ENCODE measurements at places on chromosomes 12 and 14.

GRCh38 chr12:48084841-48085460 lies 20.9 kb downstream of the SENP1 start:
- no peak for DNase-seq

DNA sequence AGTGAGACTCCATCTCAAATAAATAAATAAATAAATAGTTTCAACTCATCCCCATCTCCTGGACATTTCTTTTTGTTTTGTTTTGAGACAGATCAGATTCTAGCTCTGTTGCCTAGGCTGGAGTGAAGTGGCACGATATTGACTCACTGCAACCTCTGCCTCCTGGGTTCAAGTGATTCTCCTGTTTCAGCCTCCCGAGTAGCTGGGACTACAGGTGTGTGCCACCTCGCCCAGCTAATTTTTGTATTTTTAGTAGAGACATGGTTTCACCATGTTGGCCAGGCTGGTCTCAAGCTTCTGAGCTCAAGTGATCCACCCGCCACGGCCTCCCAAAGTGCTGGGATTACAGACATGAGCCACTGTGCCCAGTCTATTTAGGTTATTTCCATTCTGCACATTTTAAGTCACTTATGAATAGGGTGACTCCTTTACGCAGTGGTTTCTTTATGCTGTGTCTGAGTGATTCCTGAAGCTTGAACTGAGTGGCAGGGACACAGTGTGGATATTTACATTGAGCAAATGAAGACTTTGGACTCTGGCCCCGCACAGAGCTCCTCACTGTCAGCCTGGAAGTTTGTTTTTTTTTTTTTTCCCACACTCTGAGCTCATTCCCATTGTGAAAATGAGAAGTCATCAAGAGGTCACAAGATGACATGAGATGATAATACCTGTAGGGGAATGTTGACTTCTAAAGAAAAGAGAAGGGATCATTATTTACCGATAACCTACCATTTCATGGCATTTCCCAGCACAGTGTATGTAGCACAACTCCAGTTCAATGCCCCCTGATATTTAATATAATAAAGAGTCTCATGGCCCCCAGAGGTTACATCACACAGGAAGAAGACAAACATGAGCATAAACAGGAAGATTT lies 72.6 kb downstream of the TBX3 start:
- no peak for DNase-seq

DNA sequence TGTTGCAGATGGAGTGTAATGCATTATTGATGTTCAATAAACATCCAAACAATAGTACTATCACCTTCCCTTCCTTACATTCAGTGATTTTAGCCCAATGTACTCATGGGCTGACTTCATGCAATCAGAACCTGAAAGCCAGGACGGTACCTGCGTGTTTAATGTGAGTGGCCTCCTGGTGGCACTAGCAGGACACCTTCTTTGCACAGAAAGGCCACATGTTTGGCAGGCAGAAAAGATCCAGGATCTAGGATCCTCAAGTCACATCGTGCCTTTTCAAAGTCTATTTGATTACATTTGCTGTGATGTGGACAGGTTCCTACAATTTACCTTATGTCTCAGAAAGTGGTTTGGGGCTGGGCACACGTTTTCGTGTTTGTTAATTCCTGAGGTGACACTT lies 82.9 kb downstream of the NEDD1 start:
- no peak for DNase-seq

DNA sequence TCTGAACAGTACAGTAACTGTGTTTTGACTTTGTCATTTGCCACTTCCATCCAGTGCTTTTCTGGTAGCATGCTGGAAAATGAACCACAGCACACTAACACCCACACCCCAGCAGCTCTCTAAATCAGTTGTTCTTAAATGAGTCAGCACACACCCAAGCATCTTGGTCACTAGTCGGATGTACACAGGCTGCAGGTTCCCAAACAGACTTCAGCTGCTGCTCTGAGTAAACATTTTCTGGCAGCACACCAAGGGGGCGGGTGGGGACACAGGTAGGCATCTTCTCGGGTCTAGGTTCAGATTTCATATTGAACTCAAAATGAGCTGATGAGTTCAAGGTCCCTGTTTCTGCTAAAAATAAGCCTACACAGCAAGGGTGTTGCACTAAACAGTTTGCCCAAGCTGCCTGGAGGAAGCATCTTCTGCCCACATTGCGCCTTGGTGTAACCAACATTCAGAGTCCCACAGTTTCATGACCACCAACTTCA lies 39.8 kb downstream of the IFNG start:
- no peak for DNase-seq

- DNase-seq = no peak
Measured at GRCh38 chr12:42652048-42652447, 62.5 kb upstream of the PRICKLE1 start.

DNA sequence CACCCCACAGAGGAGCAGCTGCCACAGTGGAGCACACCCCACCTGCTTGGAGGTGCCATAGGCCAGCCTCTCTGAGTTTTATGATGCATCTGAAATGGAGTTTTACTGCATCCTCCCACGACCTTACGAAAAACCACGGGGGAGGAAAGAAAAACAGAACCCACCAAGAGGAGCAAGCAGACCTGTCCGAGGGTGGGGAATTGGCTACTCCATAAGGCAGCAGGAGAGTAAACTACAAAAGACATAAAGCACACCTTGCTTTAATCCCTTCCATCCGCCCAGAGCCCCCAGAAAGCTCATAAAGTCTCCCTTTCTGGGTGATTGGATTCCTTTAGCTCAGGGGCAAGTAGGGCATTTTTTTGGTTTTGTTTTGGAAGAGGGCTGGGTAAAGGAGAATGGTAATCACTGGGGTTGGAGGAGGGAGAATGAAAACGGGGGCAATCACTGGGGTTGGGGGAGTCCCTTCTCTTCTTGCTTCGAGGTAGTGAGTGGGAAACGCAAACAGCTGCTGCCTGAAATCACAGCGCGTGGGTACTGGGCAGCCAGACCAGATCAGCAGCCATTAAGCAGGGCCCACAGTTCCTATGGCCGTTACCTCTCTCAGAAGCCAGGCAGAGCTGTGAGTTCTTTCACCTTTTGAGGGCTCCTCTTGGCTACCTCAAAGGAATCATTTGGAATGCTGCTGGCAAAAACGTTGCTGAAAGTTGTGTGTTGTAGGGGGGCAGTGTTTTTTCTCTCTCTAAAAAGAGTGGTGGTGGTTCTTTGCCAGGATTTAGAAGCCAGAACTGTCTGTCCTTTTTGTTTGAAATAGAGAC lies 433.6 kb downstream of the ZFP36L1 start:
- no peak for DNase-seq

- no peak for DNase-seq
Measured at GRCh38 chr12:69036999-69037398, 104.0 kb upstream of the CPM start.

DNA sequence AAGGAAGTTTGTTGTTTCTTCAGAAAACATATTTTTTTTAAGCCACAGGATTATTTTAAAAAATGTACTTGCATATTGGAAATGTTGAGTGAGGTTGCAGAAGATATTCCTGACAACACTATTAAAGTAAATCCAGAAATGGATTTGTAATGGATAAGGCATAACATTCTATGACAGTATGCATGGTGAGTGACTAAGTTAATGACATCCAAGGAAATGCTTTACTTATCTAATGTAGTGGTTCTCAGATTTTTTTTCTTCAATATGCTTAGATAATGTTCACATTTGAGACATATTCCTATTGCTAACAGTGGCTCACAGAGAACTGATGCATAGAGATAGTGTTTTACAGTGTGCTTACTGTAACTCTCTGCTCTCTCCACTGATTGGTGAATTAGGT lies 49.4 kb downstream of the ZDHHC17 start:
- no peak for DNase-seq

GRCh38 chr12:104823985-104824461 lies 134.1 kb downstream of the SLC41A2 start:
- DNase-seq = no peak

GRCh38 chr14:22010545-22011252 lies 337.1 kb upstream of the OR4E1 start:
- DNase-seq = no peak

DNA sequence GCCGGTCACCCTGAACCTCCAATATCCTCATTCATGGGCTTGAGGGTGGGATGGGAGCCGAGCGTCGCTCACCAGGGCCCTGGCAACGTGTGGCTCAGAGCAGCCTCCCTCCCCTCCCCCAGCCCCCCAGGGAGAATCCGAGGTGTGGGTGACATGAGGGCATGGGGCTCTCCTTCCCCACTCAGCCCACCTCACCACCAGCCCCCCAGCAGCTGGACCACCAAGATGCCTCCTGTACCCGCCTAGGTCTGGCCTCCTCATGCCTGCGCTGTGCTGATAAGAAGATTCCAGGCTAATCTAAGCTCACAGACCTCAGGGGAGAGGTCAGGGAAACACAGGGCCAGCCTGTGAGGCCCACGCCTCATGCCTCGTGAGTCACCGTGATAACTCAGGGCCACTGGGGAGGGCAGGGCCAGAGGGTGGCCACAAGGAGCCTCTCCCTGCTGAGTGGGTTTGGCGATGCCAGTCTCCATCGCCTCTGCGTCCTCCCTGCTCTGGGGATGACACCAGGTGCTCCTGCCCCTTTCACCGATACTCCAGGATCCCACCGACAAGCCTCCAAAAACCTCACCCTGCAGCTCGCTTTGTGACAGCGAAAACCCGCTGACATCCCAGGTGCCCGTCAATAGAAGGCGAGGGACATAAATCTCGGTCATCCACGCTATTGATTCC lies 56.9 kb downstream of the TESC start:
- no peak for DNase-seq

GRCh38 chr14:60151715-60152114 lies 13.5 kb downstream of the DHRS7 start:
- peak; percentile 93 for DNase-seq

DNA sequence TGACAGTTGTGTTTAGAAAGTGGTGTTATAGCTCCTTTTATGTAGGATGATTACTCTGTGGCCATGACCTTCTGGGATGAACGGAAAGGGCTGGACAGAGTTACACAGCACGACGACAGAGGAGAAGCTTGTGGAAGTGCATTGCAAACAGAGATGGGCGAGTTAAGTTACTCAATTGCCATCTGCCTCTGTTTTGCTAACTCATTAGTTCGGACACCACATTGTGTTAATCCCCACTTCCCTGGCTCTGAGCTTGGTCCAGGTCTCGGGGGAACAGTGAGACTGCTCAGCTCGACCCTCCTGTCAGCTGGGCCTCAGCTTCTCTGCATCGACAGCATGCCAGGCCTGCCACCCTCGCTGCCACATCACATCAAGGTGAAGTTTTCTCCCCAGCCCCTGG lies 408.0 kb downstream of the ZFP36L1 start:
- DNase-seq = no peak

DNA sequence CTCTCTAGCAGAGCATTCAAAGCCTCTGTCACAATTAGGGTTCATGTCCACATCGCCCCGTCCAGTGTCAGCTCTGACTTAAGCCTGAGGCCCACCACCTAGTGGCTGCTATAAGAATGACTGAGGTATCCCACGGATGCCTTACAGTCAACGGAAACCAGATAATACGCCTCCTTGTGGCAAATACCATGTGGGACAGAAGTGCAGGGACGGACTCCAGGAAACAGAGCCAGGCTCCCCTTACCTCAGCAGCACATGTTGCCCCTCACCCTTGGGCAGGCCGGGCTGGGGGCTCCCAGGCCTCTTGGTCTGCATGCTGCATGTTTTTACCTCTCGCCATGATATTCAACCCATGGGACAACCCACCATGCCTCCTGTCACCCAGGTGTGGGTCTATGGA lies 86.3 kb downstream of the VWF start:
- peak; percentile 33 for DNase-seq

DNA sequence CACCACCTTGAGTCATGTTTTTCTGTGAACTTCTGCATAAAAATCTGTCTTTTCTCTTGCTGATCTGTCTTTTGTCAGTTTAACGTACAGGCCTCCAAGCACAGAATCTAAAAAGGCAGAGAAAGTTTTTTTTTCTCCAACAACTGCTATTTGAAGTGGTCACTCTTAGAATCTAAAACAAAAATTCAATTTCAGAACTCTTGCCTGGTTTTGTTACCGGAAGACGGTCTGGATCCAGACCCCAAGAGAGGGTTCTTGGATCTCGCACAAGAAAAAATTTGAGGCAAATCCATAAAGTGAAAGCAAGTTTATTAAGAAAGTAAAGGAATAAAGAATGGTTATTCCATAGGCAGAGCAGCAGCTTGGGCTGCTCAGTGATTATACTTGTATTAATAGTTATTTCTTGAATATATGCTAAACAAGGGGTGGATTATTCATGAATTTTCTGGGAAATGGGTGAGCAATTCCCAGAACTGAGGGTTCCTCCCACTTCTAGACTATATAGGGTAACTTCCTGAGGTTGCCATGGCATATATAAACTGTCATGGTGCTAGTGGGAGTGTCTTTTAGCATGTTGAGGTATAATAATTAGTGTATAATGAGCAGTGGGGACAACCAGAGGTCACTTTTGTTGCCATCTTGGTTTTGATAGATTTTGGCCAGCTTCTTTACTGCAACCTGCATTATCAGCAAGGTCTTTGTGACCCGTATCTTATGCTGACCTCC lies 150.0 kb upstream of the PLEKHA5 start:
- DNase-seq = no peak

GRCh38 chr12:89353823-89354611 lies 1.7 kb upstream of the DUSP6 start:
- peak; percentile 85 for DNase-seq

DNA sequence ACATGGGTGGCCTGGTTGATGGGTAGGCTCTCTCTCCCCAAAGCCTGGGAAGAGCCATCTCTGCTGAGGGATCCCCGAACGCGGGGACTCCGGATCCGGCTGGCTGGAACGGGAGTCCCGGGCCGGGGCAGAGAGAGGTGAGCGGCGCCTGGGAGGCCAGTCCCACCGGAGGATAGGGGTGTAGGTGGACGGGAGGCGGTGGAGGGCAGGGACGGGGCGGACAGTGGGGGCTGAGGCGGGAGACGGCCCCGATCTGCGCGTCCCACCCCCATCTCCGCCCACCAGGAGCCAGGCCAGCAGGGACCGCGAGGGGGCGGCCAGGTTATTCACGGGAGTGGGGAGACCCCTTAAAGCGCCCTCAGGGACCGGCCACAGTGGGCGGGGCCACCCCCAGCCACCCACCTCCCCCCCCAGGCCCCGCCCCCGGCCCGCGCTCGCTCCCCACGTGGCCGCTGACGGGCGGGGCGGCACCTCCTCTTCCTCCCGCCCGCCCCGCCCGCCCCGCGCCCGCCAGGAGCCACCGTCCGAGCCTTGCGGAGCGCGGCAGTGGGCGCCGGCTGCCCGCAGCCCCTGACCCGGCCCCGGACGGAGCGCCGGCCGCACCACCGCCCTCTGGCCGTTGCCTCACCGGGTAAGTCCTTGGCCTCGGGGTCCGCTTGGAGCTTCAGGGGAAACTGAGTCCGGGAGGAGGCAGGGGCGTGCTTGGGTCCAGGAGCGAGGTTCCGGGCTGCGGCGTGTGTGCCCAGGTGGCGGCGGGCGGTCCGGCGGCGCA lies at the start of gene INF2:
Gene INF2 (plus strand): TSS at position 510 of the 772 bp plus-strand sequence. CDS start 11,748 bp downstream, outside the sequence.
- peak; percentile 53 for DNase-seq

DNA sequence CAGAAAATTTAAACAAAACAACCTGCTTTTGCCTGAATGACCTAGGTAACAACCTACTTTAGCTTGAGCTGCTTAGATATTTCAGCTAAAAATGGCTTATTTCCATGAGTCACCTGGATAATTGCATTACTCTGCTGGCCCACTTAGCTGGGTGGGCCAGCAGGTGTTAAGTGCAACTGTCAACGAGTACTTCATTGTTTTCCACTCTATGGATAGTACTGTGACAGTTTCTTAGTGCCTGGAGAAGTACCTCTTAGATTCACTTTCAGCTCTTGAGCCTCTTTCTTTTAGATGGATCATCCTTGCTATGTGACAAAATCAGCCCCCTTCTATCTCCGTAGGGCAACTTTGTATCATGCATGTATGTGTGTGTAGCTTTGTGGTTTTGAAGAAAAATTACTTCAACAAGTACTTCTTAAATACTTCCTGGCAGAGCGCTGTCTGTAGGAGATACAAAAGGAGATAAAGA lies 368.2 kb upstream of the ATP2B1 start:
- DNase-seq = no peak

Measured in SJSA1 (cell line).